Non-pigmented ciliary epithelial cell (primary cell): ENCODE measurements at places on chromosomes 1 and 21.

GRCh38 chr1:159602501-159602999 is 14.9 kb downstream of the APCS start:
- no peak for DNase-seq

DNA sequence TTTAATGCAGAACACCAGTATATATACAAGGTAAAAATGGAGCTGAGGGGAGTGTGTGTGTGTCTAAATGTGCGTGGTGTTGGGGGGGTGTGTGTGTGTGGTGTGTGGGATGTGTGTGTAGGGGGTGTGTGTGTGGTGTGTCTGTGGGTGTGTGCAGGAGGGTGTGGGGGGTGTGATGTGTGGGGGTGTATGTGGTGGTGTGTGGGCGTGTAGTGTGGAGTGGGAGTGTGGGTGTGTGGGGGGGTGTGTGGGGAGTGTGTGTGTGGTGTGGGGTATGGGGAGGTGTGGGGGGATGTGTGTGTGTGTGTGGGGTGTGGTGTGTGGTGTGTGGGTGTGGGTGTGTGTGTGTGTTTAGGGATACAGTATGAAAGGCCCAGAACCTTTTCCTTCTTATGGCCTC is 202.3 kb upstream of the CACYBP start:
- no peak for DNase-seq

- no peak for DNase-seq
These were observed 197.1 kb downstream of the COP1 start for GRCh38 chr1:176009951-176010350.

- no peak for DNase-seq
These were observed 8.3 kb downstream of the PCSK9 start for GRCh38 chr1:55047611-55048010.

GRCh38 chr1:111466480-111466879 is 7.3 kb upstream of the C1orf162 start:
- no peak for DNase-seq

DNA sequence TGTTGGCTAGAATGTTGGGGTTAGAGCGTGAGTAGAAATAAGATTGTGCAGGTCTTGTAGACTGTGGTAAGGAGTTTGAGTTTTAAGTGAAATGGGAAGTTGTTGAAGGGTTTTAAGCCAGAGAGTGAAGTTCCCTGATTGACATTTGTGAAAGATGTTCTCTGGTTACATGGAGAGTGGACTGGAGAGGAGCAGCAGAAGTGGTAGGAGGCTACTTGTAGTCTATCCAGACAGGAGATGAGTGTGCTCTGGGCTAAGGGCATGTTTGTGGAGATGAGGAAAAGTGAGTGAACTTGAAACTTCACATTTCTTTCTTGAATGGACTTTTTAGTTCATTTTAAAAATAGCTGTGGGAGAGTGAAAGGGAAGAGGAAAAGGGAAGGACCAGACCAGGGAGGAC is 37.0 kb downstream of the F3 start:
- no peak for DNase-seq

GRCh38 chr21:34220556-34221195 is 143.1 kb upstream of the KCNE2 start:
- DNase-seq = no peak

GRCh38 chr1:159826441-159827101 is at the start of gene SLAMF8:
SLAMF8 (plus strand) TSS chr1:159826873; CDS start chr1:159826899, 26 bp downstream.
- DNase-seq = no peak

DNA sequence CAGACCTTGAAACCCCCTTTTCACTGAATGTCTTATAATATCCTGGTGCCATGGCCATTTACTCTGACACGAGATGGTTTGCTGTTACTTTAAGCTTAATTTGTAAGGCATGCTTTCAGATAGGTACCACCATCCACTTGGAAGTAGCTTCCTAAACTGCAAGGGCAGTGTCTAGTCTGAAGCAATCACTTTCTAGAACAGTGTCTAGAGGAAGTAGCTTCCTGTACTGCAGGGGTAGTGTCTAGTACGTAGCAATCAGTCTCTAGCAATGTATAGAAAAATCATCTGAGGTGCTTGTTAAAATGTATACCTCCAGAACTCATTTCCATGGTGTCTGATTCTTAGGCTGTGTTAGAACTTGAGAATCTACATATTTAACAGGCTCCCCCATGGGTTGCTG is 42.5 kb downstream of the ZBTB40 start:
- no peak for DNase-seq

GRCh38 chr1:167676916-167677848 is 44.6 kb upstream of the MPZL1 start:
- no peak for DNase-seq

- no peak for DNase-seq
These were observed 47.3 kb downstream of the SAMD13 start for GRCh38 chr1:84348759-84349158.

DNA sequence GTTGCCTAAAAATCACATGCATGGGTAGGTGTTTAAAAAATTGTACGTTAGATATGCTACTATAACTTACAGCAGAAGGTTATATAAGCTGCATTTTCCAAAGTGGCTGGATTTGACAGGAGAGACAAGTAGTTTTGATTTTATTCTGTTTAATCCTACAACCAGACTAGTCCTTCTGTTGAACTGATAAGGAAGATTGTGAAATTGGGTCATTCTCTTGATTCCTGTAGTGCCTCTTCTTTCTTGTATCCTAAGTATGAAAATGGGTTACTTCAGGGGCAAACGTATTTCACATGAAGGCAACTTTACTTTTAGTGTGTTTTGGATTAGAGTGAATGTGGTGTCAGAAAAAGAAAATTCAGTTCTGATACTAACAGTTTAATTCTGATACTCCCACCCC is 19.0 kb downstream of the CDC42 start:
- no peak for DNase-seq

- no peak for DNase-seq
These were observed 838 bp upstream of the IBA57 start for GRCh38 chr1:228164561-228165371.

GRCh38 chr1:198763298-198763714 is 124.5 kb downstream of the PTPRC start:
- no peak for DNase-seq

DNA sequence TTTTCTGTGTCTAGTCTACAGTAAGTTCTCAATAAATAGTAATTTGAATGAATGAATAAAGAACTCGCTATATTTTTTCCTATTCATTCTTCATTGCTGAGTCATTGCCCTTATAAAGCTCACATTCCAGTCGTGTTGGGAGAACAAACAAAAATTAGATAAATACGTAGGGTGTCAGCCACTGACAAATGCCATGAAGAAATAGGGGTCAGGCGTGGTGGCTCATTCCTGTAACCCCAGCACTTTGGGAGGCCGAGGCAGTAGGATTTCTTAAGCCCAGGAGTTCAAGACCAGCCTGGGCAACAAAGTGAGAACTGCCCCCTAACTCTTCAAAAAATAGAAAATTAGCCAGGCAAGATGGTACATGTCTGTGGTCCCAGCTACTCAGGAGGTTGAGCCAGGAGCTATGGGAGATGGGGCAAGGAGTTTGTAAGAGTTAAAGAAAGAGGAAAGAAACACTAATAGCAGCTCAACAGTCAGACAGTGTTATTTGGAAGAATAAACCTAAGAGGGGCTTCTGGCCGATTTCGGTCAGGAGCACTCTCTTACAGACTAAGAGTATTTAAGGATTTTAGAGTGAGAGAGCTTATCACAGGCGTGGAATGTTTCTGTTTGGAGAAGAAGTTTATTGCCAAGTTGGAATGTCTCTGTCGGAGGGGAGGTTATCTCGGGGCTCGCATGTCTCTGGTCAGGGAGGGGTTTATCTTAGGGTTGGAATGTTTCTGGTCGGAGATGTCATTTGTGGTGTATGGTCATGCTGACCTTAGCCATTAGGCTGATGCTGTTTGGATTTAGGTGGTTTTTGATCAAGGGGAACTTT is 1.8 kb upstream of the CHML start:
- no peak for DNase-seq

DNA sequence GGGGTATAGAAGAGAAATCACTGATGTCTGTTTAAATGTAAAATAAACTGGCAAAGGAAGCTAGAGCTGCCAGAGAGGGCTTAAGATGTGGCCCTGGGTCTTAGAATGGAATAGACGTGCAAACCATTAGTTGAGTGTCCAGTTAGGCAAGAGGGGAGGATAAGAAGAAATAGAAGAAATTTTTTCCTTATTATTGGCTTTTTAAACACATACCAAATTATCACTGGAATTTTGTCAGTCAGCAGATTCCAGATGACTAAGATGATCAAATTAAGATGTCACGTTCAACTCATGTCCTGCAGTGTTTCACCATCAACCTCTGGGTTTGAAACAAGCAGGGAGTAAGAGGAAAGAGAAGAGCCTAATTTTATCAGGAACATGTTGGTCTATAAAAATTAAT is 71.6 kb upstream of the C1orf21 start:
- no peak for DNase-seq

- DNase-seq = no peak
These were observed 185.2 kb downstream of the C1orf94 start for GRCh38 chr1:34361781-34362357.

- DNase-seq = no peak
These were observed 70.2 kb downstream of the TOR3A start for GRCh38 chr1:179151908-179152682.

DNA sequence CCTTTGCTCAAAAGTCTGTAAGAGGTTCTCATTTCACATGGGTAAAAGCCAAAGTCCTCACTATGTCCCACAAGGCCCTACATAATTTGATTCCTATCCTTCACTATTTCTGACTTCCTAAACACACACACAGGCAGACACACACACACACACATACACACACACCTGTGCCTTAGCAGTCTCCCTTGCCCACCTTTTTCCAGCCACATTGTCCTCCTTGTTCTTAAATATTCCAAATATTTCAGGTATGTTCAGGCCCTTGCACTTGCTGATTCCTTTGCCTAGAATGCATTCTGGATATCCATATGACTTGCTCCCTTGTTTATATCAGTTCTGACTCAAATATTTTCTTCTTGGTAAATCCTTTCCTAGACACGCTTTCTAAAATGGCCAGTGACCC is 54.6 kb downstream of the NTNG1 start:
- no peak for DNase-seq
